Fibroblast of the aortic adventitia (primary cell): ENCODE measurements at places on chromosomes 1 and 21. TPM values are rescaled to one million over a fixed set of nuclear protein-coding genes. Genes with fewer than 3 reads are reported as not detected.

Gene ESPN
- total RNA-seq, result not detected in 2 replicates

GRCh38 chr1:198667807-198668206 is 29.0 kb downstream of the PTPRC start:
- no peak for DNase-seq

- no peak for DNase-seq
Measured at GRCh38 chr1:214438530-214438929, 112.9 kb downstream of the PTPN14 start.

Gene KLHDC7A
- not detected in 2 replicates for total RNA-seq

DNA sequence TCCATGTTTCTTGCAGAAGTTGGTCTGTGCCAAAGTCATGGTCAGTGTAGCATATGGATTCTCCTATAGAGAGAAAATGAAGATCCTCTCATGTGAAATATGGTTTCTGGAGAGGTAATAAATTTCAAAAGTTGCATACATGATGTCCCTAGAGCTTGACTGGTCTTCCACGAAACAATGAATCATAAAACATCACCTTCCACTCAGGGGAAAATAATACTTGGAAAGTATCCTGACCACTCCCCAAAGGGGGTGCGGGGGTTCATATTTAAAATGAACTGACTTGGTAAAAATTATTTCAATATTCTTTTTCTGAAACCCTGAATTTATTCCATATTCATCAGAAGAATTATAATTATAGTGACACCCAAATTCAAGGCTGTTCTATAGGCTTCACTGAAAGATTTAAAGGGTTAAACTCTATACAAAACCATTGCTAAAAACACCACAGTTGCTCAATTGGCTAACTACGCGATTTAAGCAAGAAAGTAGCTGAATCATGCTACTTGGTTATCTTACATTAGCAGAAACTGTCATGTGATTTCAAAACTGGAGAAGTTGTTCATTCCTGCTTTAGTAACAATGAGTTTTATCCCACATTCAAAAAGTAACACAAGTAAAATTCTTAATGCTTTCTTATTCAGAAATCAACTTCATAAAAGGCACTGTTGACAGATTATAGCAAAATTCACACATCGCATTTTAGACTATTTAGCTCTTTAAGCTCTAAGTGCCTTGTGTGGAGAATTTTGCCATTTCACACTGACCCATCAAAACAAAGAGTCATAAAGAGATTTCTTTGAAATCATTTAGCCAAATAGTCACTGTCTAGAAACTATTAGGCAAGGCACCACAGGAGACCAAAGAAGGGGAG is 5.3 kb downstream of the CREG1 start:
- DNase-seq, result peak; percentile 92
